CD8-positive, alpha-beta memory T cell (primary cell): ENCODE measurements at places on chromosomes 2 and 18. TPM values are rescaled to one million over a fixed set of nuclear protein-coding genes. Genes with fewer than 3 reads are reported as not detected.

The RAB27B gene
- 0.22 TPM for total RNA-seq

DNA sequence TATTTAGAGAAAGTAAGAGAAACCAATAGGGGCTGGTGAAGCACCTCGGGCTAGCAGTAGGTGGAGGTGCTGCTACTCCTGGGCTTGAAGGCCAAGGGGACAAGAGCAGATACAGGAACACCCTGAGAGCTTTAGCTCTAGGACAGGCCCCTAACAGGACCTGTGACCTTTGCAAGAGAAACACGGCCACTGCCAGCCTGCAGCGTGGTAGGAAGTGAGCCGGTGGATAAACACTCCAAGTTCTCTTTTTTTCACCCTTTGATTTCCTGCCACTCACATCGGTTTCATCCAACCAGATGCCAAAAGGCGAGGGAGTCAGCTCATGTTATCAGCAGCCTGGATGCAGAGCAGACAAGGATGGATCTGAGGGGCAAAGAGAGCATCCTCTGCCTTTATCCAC, 66.8 kb upstream of the SPRED2 start:
- H3K4me3 ChIP-seq: no peak overlapping the region
- DNase-seq: no peak
- H3K27me3 ChIP-seq: no peaks in the 10 kb centered on the region
- H3K36me3 ChIP-seq: no peaks in the 10 kb centered on the region
- no peaks in the 10 kb centered on the region for H3K4me1 ChIP-seq
- no peak overlapping the region for H3K27ac ChIP-seq

DNA sequence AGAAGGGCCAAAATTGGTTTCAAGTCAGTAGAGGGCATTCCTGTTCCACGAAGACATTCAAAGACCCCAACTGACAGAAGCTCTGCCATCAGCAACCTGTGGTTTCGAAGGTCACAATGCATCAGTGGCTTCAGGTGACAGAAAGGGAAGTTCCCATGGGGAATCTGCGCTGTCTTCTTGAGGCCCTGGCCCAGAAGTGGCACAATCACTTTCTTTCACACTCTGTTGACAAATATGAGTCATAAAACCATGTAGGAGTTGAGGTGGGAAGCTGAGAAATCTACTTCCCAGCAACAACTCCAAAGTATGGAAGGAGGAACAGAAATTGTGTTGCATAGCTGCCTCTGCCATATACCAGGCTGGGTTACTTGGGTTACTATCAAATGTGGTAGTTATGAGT, 621.1 kb upstream of the FANCL start:
- H3K4me3 ChIP-seq: no peak overlapping the region
- H3K27me3 ChIP-seq: no peaks in the 10 kb centered on the region
- no peaks in the 10 kb centered on the region for H3K4me1 ChIP-seq
- DNase-seq: no peak
- H3K27ac ChIP-seq: no peak overlapping the region

- H3K27ac ChIP-seq: no peak overlapping the region
- no peak for DNase-seq
- H3K4me1 ChIP-seq: no peaks in the 10 kb centered on the region
- H3K27me3 ChIP-seq: peaks cover 3% of the 10 kb centered on the region
- H3K36me3 ChIP-seq: no peaks in the 10 kb centered on the region
Observed at GRCh38 chr2:74908748-74909444, 49.5 kb upstream of the POLE4 start.

The NBEAL1 gene
- 10.1 TPM for total RNA-seq

DNA sequence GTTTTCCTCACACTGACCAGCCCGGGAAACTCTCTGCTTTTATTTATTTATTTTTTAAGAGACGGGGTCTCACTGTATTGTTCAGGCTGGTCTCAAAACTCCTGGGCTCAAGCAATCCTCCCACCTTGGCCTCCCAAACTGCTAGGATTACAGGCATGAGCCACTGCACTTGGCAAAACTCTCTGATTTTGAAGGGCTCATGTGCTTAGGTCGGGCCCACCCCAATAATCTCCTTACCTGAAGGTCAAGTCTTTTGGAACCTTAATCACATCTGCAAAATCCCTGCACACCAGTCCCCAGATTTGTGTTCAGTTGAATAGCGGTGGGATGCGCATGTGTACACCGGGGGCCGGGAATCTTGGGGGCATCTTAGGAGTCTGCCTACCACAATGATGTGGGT, 7.7 kb upstream of the ECEL1 start:
- DNase-seq: no peak
- H3K27ac ChIP-seq: no peak overlapping the region
- no peaks in the 10 kb centered on the region for H3K36me3 ChIP-seq
- no peak overlapping the region for H3K4me3 ChIP-seq
- H3K27me3 ChIP-seq: no peaks in the 10 kb centered on the region

DNA sequence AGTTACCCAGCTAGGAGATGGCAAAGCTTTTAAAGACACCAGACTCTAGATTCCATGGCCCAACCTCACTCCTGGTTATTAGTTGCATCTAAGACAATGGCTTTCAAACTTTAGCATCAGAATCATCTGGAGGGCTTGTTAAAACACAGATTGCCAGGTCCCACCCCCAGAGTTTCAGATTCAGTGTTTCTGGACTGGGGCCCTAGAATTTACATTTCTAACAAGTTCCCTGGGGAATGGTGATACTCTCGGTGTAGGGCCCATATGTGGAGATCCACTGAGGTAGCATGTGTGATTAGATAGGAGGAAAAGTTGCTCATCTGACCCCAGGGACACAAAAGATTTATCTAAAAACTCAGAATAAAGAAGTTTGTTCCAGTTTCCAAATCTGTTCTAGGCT, 14.5 kb upstream of the TTR start:
- no peak for DNase-seq
- H3K36me3 ChIP-seq: no peaks in the 10 kb centered on the region
- no peak overlapping the region for H3K4me3 ChIP-seq
- H3K27ac ChIP-seq: no peak overlapping the region

DNA sequence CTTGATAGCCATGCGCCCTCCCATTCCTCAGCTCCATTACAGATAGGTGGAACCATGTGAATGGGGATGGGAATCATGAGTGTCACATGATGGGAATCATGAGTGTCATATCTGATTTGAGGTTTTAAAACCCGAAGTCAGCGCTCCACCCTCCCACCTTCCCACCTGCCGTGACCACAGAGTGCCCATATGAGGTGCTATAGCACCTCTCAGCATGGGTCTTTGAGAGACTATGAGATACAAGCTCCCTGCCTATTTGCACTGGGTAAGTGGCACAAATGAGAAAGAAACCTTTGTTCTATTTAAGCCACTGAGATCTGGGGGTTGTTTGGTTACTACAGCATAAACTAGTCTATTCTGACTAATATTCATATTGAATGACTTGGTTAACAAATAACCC, 78.5 kb upstream of the PTPRM start:
- no peak overlapping the region for H3K4me3 ChIP-seq
- no peak for DNase-seq
- H3K27ac ChIP-seq: no peak overlapping the region

The ARHGAP28 gene
- not detected for total RNA-seq

DNA sequence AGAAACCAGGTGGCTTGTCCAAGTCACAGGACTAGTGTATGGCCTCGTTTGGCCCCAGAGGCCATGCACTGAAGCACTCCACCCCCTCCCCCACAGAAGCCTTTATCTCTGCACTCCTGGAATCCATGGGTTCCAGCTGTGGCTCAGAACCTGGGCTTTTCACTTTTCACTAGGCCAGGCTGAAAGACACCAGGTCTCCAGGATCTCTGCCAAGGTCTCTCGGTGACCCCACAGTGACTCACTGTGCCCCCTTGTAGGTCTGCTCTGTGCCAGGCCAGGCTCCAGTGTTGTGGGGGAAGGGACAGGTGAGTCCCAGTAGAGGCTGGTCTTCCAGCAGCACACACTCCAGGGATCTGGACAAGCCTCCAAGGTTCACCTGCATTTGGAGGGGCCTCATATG, 31.0 kb upstream of the GLI2 start:
- H3K36me3 ChIP-seq: no peaks in the 10 kb centered on the region
- no peaks in the 10 kb centered on the region for H3K4me1 ChIP-seq
- no peak for DNase-seq

GRCh38 chr2:240395896-240396622, 39.4 kb upstream of the GPC1 start:
- no peaks in the 10 kb centered on the region for H3K36me3 ChIP-seq
- no peaks in the 10 kb centered on the region for H3K27me3 ChIP-seq
- no peak overlapping the region for H3K4me3 ChIP-seq
- no peaks in the 10 kb centered on the region for H3K4me1 ChIP-seq

DNA sequence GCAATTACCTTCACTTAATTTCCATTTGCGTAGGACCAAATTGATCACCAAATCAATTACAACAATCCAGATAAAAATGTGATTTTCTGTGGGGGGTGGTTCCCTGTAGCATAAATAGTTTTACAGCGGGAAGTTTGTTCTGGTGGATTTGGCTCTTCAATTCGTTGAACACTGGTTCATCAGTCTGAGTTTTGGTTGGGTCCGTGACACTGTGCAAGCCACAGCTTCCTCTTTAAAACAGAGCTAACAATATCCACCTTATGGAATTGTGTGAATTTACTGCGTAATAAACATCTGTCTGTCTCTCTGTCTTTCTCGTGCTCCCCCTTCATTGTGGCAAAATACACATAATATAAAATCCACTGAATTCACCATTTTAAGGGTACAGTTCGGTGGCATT, 310.8 kb downstream of the TGIF1 start:
- H3K27me3 ChIP-seq: no peaks in the 10 kb centered on the region
- H3K4me1 ChIP-seq: no peaks in the 10 kb centered on the region
- H3K4me3 ChIP-seq: no peak overlapping the region
- DNase-seq: no peak
- H3K36me3 ChIP-seq: no peaks in the 10 kb centered on the region

The PECR gene
- 10.5 TPM for total RNA-seq

DNA sequence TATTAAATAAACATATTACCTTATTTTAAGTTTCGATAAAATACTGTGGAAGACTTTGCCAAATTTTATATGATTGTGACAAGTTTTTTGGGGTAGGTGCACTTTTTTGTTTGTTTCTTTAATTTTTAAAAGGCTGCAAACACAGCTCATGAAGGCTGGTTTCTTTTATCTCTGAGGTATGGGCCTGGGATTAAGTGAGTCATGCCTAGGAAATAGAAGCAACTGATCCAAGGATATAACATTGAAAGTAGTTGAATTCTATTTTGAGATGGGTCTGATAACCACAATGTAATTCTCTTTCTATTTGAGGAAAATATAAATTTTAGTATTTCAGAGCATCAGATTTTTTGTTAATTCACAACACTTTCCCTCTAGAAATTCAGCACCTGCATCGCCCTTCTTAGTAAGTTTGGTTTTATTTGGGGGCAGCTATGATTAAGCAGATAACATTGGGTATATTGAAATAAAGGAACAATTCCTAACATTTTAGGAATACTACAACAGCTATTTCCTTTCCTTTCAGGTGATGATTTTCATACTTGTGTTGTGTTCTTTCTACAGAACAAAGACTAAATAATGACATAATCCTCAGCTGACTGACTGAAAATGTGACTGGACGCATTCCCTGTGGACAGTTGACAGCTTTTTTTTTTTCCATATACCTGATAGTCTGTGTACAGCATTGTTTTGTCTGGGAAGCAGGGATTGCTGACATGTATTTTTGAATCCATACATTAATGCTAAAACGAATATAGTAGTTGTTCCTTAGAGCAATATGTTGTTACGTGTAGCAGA, 16.8 kb downstream of the RBM45 start:
- no peaks in the 10 kb centered on the region for H3K4me1 ChIP-seq
- no peak overlapping the region for H3K4me3 ChIP-seq
- no peak overlapping the region for H3K27ac ChIP-seq

- H3K36me3 ChIP-seq: peaks cover 27% of the 10 kb centered on the region
- no peak overlapping the region for H3K27ac ChIP-seq
- no peaks in the 10 kb centered on the region for H3K27me3 ChIP-seq
- DNase-seq: no peak
- H3K4me3 ChIP-seq: no peak overlapping the region
Observed at GRCh38 chr18:195651-196050, 37.3 kb downstream of the USP14 start.

The UGT1A3 gene
- total RNA-seq: not detected

DNA sequence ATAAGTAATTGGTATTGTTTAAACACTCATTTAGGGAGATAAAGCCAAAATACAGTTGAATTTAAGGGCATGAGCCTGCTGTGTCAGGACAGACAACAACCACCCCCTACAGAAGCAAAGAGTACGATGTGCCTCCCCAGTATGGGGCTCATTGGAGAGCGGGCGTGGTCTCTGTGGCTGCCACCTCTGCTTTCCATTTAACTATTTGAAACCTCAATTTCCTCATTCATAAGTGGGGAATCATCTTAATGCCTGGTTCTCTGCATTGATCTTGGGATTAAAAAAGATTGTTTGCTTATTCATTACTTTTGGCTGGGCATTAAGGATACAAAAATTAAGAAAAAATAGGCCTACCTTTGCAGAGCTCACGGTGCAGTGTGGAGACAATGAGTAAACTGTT, 21.4 kb downstream of the KCNS3 start:
- H3K36me3 ChIP-seq: no peaks in the 10 kb centered on the region
- H3K27ac ChIP-seq: no peak overlapping the region
- H3K27me3 ChIP-seq: no peaks in the 10 kb centered on the region
- no peak for DNase-seq

- H3K4me1 ChIP-seq: no peaks in the 10 kb centered on the region
- H3K27ac ChIP-seq: no peak overlapping the region
- no peak for DNase-seq
- no peaks in the 10 kb centered on the region for H3K36me3 ChIP-seq
- H3K27me3 ChIP-seq: no peaks in the 10 kb centered on the region
Observed at GRCh38 chr18:10140461-10141282, 226.9 kb downstream of the VAPA start.

DNA sequence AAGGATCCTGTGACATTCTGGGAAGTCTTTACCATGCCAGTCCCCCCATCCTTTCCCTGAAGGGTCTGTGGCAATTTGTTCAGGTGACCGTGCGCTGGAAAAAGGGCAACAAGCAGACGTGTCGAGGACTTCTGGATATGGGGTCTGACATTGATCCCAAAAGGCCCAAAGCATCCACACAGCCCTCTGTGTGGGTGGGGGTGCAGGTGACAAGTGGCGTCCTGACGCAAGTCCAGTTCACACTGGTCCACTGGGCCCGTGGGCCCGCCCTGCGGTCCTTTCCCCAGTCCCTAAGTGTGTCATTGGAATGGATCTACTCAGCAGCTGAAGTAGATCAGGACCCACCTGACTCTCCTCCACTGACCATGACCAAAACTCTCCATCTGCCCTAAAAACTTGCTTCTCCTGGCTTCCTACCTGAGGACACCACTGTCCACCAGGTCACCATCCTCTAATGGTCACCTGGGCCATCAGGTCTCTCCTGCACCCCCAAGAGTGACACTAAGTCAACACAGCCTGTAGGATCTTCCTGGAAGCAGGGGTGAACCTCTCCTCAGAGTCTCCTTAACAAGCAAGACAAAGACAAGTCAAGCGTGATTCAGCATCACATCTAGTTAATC, 85.6 kb upstream of the SLC66A3 start:
- H3K36me3 ChIP-seq: no peaks in the 10 kb centered on the region
- no peaks in the 10 kb centered on the region for H3K4me1 ChIP-seq
- H3K27me3 ChIP-seq: no peaks in the 10 kb centered on the region
- DNase-seq: no peak
- H3K27ac ChIP-seq: no peak overlapping the region
